Cardiac muscle cell (in vitro differentiated cells and primary cell): ENCODE measurements at places on chromosomes 13 and 19.

- no peak for DNase-seq
Observed at GRCh38 chr13:97259798-97260714, 37.9 kb downstream of the MBNL2 start.

DNA sequence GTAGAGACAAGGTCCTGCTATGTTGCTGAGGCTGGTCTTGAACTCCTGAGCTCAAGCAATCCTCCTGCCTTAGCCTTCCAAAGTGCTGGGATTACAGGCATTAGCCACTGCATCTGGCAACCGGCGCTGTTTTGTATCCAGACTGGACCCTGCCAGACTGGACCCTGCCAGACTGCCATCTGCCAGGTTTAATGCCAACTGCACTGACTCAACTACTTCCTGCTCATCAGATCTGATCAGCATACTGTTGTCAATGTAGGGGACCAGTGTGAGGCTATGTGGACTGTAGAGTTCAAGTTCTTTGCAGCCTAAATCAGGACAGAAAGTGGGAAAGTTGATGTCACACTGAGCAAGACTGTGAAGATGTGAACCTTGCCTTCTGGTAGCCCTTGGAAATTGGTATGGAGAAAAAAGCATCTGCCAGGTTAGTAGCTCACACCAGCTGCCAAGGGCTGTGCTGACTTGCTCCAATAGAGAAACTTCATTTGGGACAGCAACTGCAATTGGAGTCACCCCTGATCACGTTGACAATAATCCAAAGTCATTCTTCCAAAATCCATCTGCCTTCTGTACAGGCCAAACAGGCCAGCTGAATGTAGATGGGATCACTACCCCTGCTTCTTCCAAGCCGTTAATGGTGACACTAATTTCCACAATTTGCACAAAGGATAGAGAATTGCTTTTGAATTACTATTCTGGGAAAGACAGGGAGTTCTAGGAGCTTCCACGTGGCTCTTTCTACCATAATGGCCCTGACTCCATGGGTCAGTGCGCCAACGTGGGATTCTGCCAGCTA, 36.8 kb upstream of the ATP1A3 start:
- DNase-seq: no peak

DNA sequence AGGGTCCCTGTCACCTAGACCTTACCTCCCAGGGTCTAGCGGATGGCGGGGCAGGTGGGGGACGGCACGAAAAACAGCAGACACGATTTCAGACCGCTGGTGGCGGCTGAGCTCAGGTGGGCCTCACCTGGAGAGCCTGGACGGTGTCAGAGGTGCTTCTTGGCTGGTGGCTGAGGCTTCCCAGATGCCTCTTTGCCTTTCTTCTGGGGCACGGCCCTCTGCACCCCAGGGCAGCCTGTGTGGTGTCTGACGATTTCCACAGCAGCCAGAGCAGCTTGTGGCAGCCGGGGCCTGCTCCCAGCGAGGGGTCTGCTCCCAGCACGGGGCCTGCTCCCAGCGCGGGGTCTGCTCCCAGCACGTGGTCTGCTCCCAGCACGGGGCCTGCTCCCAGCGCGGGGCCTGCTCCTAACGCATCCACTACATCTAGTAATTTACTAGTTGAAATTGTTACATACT, 66.7 kb downstream of the ATP11A start:
- DNase-seq: no peak

DNA sequence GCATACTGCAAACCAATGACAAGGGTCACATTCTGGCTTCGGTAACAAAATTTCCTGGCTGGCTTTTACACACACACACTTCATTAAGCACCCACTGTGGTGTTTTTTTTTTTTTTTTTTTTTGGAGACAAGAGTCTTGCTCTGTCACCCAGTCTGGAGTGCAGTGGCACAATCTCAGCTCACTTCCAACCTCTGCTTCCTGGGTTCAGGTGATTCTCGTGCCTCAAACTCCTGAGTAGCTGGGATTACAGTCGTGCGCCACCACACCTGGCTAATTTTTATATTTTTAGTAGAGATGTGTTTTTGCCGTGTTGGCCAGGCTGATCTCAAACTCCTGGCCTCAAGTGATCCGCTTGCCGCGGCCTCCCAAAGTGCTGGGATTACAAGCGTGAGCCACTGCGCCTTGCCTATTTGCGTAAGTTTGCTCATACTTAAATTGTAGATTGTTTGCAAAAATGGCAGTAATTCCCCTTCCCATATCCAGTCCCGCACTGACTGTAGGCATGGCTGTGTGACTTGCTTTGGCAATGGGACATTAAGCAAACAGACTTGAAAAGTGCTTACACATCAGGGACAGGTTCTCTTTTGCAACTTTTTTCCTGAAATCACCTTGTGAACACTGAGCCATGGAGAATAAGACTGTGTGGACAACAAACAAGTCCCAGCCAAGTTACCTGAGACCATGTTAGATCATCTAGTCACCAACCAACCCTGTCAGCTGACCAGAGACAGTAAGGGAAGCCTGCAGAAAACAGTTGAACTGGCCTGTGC, 42.1 kb upstream of the EBPL start:
- DNase-seq: no peak

- no peak for DNase-seq
Observed at GRCh38 chr13:31908696-31909411, 122.7 kb upstream of the FRY start.
